Left hindlimb (tissue), 1 donor: ENCODE measurements at places on chromosomes 3 and 15.

- no peak for DNase-seq
Observed at GRCh38 chr15:68298336-68298735, 20.8 kb downstream of the FEM1B start.

DNA sequence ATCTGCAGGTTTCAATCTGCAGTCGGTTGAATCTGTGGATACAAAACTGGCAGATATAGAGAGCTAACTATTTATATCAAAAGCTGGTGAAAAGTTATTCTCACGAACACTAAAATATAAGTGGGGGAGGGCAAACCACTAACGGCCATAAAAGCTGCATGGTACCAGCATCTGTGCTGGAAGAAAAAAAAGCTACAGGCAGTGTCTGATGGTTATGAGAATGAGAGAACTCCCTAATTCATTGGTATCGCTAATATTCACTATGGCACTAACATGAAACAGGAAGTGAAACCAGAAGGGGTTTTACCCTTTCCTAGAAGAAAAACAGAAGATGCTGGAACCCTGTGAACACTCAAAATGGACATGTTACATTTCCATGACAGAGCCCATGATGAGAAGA lies 15.9 kb downstream of the CEP70 start:
- no peak for DNase-seq

DNA sequence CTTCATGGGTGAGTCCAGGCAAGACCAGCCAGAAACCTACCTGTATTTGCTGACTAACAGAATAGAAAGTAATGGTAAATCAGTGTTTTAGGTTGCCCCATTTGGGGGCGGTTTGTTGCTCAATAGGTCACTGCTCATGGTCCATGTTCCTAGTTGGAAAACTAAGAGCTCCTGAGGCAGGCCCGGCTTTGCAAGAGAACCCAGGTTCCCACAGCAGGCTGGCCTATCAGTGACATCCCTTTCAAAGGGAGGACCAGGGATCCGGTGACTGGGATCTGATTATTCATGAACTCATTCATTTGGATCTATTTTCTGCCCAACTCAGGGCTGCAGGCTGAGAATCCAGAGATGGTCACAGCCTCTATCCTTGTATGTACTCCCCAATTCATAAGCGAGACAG lies 163.9 kb downstream of the WNT7A start:
- no peak for DNase-seq

DNA sequence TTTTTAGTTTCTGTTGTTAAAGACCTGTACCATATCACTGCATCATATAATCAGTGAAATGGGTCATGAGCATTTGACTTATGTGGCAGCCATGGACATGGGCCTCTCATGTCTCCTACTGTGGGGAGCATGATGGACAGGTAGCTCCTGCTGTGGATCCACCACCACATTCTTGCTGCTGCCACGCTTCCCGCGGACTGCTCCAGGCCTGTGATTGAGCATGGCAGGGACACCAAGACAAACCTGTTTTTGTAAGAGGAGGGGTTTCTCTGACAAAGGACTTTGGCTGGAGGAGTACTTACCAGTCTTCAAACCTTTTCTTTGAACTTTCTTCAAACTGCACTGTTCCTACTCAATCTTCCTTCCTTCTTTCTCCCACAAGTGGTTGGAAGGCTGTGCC lies 17.9 kb upstream of the P2RY14 start:
- no peak for DNase-seq

DNA sequence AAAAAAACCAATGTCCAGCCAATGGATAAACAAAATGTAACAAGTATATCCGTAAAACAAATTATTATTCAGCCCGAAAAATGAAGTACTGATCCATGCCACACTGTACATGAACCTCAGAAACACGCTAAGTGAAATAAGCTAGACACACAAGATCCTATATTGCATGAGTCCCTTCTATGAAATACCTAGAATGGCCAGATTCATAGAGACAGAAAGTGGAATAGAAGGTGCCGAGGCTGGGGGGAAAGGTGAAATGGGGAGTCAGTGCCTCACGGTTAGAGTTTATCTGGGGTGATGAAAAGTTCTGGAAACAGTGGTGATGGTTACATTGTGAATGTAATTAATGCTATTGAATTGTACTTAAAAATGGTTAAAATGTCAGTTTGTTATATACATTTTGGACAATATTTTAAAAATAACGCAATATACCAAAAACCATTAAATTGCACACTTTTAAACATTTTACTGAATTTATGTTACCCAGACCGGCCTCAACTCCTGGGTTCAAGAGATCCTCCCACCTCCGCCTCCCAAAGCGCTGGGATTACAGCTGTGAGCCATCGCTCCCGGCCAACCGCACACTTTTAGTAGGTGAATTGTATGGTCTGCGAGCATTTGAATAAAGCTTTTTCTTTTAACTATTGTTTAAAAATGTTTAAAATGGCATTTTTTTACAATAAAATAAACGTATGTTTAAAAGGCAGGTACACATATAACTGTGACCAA lies 2.1 kb downstream of the RNF168 start:
- no peak for DNase-seq

DNA sequence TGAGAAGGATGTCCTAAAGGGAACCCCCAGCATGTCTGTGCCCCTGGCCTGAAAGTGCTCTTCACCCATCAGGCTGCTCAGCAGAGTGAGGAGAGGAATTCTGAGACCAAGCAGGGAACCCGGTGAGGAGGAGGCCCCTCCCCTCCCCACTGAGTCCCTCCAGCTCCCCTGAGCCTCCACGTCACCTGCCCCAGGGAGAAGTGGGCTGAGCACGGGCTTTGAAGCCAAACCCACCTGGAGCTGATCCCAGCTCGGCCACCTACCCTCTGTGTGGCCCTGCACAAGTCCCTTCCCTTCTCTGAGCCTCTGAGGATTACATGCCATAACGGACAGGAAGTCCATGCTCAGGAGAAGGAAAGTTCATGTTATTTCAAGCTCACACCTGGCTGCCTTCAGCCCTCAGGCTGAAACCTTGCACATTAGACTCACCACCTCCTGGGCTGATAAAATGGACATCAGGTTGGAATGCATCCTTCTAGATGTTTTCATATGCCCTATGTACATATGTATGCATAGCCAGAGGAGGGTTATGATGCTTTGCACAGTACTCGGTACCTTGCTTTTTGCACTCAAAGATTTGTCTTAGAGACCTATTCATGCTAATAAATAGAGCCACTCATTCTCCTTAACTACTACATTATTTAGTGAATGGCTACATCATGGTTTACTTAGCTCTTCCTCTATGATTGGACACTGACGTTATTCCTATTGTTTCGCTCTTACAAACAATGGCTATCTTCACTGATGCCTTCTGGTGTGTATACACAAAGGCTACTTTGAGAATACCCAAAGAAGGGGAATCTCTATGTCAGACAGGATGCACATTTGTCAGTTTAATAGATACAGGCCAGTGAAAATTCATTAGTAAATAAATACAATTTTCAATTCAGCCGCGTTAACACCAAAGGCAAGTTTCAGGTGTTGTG lies 31.6 kb upstream of the GATA2 start:
- DNase-seq, result no peak

GRCh38 chr3:52046902-52047239 lies 9.5 kb downstream of the DUSP7 start:
- no peak for DNase-seq

GRCh38 chr3:198106265-198106664 lies 146.2 kb downstream of the LMLN start:
- no peak for DNase-seq

DNA sequence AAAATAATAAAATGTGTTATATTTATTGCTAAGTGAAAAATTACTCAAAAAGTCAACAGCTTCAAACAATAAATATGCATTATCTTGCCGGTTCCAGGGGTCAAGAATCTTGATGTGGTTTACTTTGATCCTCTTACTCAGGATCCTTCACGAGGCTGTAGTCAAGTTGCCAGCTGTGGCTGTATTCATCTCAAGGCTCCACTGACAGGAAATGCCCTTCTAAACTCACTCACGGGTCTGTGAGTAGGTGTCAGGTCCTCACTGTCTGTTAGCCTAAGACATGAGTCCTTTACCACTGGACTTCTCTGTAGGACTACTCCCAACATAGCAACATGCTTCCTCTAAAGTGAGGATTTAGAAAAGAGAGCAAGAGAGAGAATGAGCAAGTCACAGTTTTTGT lies 983.0 kb downstream of the SI start:
- DNase-seq, result no peak

- peak; percentile 44 for DNase-seq
Observed at GRCh38 chr3:107662124-107662507, 139.4 kb downstream of the BBX start.

DNA sequence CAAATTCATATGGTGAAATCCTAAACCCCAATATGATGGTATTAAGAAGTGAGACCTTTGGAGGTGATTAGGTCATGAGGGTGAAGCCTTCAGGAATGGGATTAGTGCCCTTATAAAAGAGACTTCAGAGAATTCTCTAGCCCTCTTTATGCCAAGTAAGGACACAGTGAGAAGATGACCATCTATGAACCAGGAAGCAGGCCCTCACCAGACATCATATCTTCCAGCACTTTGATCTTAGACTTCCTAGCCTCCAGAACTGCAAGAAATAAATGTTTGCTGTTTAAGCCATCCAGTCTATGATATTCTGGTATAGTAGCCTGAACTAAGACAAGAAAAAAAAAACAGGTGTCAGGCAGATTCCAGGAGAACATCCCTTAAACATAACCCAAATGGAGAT lies 45.9 kb upstream of the AP4E1 start:
- DNase-seq, result no peak

DNA sequence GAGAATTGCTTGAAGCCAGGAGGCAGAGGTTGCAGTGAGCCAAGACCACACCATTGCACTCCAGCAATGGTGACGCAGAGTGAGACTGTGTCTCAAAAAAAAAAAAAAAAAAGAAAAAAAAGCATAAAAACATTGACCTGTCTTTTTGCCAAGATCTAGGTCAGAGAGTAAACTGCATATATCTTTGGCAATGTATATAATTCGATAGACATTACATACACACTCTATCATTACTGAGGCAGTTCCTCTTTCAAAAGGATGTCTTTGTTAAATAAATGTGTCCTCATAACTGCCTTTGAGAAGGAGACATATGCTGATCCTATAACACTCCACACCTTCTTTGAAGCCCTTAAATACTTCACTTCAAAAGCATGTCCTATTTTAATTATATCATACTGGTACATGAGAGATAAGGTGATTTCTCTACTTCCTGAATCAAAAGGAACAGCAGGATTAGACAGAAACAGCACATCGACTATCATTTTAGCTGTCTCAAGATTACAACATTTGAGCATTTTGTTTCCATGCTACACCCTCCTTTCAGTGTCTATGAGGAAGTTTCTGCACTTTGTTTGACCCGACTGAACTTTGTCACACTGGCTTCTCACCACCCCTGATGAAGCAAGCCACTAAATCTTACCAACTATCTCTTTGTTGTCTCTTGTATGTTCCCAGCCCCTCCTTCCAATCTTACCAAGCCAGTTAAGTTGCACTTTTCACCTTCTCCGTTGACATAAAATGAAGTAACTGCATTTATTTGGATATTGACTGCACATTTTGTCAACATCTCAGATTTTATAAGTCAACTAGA lies 335.8 kb downstream of the MECOM start:
- DNase-seq, result no peak

DNA sequence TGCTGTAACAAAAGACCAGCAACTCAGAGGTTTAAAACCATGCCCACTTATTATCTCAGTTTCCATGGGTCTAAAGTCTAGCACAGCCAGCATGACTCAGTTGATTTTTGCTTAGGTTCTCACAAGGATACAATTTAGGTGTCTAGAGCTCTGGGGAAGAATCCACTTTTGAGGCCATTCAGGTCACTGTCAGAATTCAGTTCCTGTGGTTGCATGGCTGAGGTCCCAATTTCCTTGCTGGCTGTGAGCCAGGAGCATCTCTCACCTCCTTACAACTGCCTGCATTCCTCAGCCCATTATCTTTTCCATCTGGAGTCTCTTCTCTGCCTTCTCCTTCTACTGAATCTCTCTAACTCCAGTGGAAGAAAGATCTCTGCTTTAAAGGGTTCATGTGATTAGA lies 240.5 kb upstream of the CFAP20DC start:
- no peak for DNase-seq

DNA sequence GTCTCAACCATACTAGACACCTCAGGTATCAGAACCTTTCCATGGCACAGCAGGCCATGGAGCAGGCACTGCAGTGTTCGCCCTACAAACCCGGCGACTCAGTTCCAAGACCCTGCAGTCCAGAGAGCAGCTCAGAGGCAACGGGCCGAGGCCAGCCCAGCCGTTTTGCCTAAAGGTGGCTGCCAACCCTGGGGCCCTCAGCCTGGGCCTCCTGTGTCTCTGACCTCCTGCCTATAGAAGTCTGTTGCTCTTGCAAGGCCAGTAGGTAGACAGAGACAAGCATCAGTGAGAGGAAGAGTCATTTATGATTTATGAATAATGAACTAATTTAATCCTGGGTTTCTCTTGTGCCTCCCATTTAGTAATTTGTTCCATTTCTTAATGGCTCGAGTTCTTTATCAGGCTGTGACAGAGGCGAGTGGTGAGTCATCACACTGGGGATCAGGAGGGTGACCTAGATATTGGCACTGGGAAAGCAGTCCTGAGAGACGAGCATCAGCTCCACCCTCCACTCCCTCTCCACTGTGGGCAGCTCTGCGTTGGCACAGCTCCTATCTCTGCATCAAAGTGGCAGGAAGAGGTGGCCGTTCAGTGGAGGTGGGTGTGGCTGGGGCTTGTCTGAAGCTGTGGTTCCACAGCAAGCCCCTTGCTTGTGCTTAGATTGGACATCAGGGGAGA lies 79.8 kb downstream of the ABHD5 start:
- no peak for DNase-seq

- no peak for DNase-seq
Observed at GRCh38 chr3:113662824-113663223, 33.6 kb downstream of the USF3 start.

DNA sequence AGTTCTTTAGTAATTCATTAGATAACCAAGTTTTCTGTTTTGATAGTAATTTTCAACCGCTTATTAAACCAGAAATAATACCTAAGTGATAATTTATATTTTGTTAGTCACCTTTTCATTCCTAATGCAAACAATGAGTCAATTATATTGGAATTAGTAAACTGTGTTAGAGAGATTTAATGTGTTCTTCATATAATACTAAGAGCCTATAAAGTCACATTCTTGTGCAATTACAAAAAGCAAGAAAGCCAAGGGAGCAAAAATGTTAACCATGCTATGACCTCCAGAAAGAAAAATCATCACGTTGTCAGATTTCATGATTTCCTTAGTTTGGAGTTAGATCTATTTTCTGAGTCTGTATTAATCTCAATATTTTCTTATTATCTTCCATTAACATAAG lies 108.8 kb upstream of the SAMMSON start:
- DNase-seq, result no peak

GRCh38 chr15:41746802-41747201 lies 27.5 kb upstream of the MAPKBP1 start:
- DNase-seq, result no peak

GRCh38 chr3:126646674-126647073 lies 8.2 kb downstream of the TXNRD3 start:
- no peak for DNase-seq

GRCh38 chr3:8319935-8320634 lies 181.5 kb upstream of the LMCD1 start:
- no peak for DNase-seq

DNA sequence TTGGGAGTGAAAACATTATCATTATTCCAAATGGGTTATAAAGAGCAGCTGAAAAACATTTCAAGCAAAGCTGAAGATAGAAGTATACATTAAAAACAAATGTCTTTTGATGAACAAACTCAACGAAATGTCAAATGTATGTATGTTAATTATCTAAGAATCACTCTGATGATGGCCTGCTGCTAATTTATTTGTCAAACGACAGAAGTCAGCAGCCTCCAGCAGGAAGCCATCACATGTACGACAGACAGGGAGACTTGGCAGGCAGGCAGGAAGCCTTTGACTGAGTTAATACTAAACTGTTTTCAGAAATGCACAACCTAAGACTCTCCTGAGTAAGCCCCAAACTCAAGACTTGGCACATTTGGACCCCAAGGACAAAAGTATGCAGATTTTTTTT lies 491.1 kb downstream of the ZNF385D start:
- no peak for DNase-seq
